ENCODE measurements at places on chromosomes 11 and 22.

DNA sequence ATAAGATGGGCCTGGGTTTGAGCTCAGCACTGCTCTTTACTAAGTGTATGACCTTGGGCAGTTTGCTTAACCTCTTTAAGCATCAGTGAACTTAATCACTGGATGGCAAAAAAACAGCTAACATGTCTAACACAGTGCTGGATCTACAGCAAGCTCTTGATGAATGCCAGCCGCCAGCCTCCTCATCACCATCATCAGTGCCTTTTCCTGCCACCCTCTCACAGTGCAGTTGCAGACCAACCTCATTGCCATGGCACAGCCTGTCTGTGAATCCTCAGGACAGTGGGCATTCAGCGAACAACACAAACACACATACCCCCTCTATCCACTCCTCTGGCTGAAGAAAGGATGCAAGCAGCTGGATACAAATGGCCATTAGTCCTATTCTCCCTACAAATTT, 133.0 kb downstream of the OPCML start:
- no peak for DNase-seq

GRCh38 chr11:114472661-114473060, 33.4 kb downstream of the REXO2 start:
- no peak for DNase-seq

- DNase-seq, result no peak
Measured at GRCh38 chr22:25741692-25742626, at the start of gene MYO18B. MYO18B (plus strand) TSS chr22:25742188; CDS start chr22:25761093, 18,905 bp downstream.

GRCh38 chr22:44473580-44473979, 24.5 kb downstream of the RTL6 start:
- DNase-seq, result no peak

- DNase-seq, result no peak
Measured at GRCh38 chr11:123470842-123471241, 40.8 kb downstream of the GRAMD1B start.

- DNase-seq, result no peak
Measured at GRCh38 chr11:74171630-74171968, 510 bp downstream of the PPME1 start.

DNA sequence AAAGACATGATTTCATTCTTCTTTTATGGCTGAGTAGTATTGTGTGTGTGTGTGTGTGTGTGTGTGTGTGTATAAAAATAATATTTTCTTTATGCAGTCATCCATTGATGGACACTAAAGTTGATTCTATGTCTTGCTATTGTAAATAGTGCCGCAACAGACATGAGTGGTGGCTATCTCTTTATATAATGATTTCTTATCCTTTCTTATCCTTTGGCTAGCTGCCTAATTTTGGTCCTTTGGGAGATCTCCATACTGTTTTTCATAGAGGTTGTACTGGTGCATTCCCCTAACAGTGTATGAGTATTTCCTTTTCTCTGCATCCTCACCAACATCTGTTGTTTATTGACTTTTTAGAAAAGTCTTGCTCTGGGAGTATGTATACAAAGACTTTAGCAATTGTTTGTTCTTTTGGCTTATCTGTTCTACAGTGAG, 107.0 kb downstream of the STIM1 start:
- DNase-seq, result no peak

- no peak for DNase-seq
Measured at GRCh38 chr11:69362315-69362714, 68.4 kb downstream of the MYEOV start.

- DNase-seq, result no peak
Measured at GRCh38 chr22:27714068-27714467, 87.5 kb downstream of the MN1 start.

DNA sequence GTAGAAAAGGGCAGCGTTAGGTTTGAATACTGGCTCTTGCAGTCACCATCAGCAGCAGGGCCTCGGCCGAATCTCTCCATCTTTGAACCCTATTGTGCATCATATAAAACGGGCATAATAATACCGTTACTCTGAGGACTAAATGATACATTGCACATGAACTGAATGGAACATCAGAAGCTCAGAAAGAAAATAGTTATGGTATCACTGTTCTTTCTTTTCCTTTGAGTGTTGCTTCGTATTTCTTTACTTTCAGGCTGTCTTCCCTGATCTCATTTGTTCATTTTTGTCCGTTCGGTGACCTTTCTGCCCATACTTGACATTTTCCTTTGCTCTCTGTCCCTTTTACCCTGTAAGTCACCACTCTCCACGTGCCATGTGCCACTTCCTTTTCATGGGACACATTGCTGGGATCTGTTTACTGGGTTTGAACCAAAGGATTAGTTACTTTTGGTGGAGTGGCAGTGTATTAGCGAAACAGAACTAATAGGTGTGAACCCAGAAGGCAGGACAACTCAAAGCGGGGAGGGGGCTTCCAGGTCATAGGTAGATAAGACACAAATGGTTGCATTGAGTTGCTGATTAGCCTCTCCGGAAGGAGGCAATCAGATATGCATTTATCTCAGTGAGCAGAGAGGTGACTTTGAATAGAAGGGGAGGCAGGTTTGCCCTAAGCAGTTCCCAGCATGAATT, 717 bp upstream of the ZNF202 start:
- DNase-seq, result no peak

DNA sequence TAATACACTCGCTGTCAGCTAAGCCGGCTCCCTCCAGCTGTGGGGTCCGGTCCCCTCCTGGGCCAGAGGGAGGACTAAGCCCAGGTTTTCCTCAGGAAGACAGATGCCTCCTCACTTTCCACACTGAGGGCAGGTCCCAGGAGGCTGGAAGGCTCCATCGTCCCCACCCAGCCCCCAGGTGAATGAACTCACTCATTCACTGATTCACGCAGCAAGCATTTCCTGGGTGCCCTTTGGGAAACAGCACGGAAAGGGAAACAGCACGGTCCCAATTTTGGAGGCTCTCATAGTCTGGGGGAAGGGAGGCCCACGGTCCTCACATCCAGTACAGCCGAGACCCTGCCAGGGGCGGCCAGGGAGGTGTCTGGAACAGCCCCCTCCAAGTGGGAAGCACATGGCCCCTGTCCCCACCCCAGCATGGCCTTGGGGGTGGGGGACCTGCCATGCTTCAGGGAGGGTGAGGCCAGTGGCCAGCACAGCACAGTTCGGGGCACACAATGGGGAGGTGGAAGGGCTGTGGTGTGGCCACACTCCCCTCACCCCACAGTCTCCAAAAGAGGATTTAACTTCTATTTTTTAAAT, 9.3 kb upstream of the TH start:
- no peak for DNase-seq

- no peak for DNase-seq
Measured at GRCh38 chr11:14657841-14658240, 14.2 kb downstream of the PDE3B start.

DNA sequence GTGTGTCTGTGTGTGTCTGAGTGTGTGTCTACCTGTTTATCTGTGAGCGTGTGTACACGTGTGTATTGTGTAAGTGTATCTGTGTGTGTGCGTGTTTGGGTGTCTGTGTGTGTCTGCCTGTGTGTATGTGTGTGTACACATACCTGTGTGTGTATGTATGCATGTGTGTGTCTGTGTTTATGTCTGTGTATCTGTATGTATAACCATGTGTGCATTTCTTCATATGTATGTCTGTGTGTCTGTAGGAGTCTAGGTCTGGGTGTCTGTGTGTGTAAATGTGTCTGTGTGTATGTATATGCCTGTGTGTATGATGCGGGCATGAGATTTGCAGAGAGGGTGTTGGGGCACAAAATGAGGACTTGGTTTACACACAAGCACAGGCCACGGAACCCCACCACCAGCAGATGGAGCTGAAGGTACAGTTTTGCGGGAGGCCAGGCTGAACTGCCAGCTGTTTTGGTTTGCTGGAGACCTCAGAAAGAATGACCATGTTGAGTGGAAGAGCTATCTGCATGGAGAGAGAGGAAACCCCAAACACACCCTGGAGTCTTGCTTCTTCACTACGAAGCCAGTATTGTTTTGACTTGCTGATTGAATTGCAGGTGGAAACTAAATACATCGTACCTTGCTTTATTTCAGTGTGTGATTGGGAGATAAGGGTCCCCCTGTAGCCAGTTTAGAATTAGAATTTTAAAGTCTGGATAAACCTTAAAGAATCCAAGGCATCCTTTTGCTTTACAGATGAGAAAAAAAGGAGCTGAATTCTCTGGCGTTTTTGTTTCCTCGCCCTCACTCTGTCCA, 497.2 kb downstream of the NTM start:
- no peak for DNase-seq

DNA sequence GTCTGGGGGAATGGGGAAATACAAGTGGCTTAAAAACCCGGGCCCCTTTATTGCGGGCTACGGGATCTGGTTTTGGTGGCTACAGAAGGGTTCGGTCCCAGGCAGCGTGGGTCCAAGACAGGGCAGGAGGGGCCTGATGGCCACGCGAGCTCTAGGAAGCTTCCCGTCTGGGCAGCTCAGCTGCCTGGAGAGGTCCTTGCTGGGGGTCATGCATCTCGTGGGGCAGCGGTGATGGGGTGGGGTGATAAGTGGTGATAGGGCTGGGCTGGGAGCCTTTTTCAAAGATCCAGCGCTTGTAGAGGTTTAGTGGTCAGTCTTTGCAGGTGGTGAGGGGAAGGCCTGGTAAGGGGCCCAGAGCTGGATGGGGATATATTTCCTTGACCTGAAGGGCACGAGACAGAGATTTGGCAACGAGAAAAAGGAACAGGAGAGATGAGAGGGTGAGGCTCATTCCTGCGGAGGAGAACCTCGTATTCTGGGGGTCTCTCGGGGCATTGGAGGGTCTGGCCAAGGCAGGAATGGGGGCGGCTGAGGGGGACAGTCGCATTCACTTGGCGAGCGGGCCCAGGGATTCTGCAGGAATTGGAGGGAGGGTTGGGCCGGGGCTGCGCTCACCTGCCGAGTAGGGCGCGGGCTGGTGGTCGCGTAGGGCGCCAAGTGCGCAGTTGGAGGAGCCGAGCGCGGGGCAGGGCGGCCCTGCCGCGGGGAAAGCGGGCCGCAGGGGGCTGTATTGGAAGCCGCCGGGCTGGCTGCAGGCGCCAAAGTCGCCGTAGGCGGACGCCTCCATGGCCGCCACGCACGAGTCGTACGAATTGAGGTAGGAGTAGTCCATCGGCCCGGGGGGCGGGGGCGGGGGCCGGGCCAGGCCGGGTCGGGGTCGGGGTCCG, 560 bp downstream of the PHOX2A start:
- DNase-seq, result no peak

DNA sequence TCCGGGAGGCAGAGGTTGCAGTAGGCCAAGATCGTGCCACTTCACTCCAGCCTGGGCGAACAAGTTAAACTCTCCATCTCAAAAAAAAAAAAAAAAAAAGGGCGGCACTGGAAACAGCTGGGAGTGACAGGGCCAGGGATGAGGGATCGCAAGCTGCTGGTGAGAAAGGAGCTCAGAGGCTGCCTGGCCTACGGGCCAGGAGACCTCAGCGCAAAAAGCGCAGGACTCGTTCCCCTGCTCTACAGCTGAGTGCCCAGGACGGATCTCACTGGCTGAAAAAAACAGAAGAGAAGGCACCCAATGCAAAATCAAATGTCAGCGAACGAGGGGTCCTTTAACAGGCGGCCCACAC, 650 bp upstream of the NUP50 start:
- DNase-seq, result no peak

GRCh38 chr11:86183694-86184093, 60.9 kb upstream of the EED start:
- DNase-seq, result no peak

- DNase-seq, result no peak
Measured at GRCh38 chr22:46774253-46774979, 12.0 kb downstream of the TBC1D22A start.

- DNase-seq, result no peak
Measured at GRCh38 chr11:112355726-112356125, 95.1 kb upstream of the PLET1 start.

GRCh38 chr11:70901951-70902521, 350.3 kb downstream of the SHANK2 start:
- DNase-seq, result no peak

DNA sequence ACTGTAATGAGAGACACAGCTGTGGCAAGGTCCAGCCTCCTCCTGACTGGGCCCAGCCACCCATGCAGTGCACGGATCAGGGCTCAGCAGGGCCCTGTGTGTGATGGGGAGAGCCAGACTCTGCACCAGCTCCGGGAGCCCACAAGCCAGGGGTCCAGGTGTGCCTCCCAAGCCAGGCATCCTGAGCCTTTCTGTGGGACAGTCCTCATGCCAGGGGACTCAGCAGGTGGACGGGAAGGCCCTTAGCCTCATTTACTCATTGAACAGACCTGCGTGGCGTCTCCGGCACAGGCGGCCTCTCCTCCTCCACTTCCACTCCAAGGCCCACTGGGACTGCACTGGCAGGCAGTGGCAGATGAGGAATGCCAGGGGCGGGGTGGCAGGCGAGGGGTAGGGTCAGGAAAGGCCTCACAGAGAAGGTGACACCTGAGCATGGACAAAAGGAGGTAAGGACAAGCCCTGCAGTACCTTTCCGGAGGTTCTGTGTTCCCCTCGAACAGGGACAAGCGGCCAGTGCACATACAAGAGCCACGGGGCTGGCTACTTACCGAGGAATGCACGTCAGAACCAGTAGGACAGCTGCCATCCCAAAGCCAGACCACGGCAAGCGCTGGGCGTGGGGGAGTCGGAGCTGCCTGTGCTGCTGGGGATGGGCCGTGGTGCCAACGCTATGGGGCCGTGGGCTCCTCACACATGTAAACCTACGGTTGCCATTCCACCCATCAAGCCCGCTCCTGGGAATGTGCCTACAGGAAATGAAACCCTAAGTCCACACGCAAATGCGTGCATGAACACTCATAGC, 52.7 kb downstream of the IGF2 start:
- DNase-seq, result no peak

GRCh38 chr11:119641983-119642745, 86.8 kb downstream of the NECTIN1 start:
- no peak for DNase-seq

DNA sequence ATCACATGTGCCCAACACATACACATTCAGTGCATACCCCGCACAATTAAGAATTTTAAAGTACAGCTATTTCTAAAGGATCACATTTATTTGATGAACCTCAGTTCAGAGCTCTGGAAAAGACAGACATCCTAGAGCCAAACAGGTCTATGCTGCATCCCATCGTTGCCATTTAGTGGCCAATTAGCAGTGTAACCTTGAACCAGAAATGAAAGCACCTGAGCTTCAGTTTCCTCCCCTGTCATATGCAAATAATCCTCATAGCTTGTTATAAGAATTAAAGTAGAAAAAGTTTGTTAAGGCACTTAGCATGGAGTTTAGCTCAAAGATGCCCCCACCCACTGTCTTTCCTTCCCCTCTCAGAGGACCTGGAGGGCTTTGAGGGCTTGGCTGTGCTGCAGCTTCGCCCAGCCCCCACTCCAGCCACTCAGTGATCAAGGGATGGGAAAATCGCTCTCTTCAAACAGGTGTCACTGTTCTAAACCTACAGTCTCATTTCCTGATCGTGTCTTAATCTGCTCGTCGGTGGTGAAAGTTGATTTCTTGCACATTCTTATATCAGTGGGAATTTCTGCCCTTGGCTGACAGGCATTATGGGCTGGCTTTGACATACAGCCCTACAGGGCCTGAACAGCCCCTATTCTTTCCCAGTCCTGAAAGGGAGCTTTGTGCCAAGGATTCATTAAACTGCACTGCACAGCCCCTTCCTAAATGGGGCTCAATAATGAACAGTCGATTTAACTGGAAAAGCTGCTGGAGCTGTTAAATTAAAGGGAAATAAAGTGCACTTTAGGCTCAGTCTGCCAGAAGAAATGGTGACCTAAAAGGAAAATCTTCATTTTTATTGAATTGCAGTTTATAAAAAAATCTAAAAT, 23.3 kb upstream of the FAM181B start:
- DNase-seq, result no peak

GRCh38 chr11:86918973-86919372, 36.2 kb downstream of the FZD4 start:
- DNase-seq, result no peak

GRCh38 chr11:69962152-69962551, 116.0 kb upstream of the ANO1 start:
- no peak for DNase-seq

Measured in cortex of kidney (tissue), 1 donor.